ENCODE measurements at places on chromosomes 2 and 18. TPM values are rescaled to one million over a fixed set of nuclear protein-coding genes. Genes with fewer than 3 reads are reported as not detected.

Gene SPDYA
- 2.8 TPM for polyA plus RNA-seq

Gene REG1B
- polyA plus RNA-seq: not detected

Gene TRIM43
- not detected for polyA plus RNA-seq

Gene KIDINS220
- polyA plus RNA-seq: 113 TPM

Gene MAP2
- polyA plus RNA-seq: 11.3 TPM

Gene AMER3
- polyA plus RNA-seq: 0.13 TPM

Gene BMP10
- polyA plus RNA-seq: not detected

Gene ZNF519
- 14.2 TPM for polyA plus RNA-seq

Gene ACVR1C
- polyA plus RNA-seq: 0.58 TPM

Gene AQP12B
- polyA plus RNA-seq: not detected

Gene PJVK
- 9.7 TPM for polyA plus RNA-seq

Gene ASIC4
- polyA plus RNA-seq: 0.26 TPM

DNA sequence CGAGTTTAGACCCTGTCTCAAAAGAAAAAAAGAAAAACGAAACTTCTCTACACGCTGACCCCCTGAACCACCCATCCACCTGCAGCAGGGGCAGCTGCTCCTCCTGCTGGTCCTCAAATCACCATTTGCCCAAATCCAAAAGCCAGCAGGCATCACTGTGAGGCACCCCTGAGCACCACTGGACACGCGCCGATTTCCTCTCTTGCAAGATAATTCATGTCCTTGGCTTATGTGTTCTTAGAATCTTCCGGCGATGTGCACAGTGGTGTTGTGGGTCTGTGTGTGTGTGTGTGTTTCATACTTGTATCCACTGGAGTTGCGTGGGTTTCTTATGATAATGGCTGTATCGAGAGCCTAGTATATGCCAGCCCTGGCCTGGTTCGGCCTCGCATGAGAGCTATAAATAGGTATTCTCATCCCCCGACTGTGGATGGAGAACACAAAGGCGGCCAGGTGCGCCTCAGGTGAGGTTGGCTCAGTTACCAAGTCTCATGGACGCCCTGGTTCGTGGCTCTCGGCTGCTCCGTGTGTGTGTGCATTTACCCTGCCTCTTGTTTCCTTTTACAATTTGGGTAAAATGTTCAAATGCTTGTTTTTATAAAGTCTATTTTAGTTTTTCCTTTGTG is 235.5 kb downstream of the HDAC4 start:
- DNase-seq: peak; percentile 19

GRCh38 chr2:29130295-29130694 is 15.1 kb downstream of the CLIP4 start:
- DNase-seq: no peak

DNA sequence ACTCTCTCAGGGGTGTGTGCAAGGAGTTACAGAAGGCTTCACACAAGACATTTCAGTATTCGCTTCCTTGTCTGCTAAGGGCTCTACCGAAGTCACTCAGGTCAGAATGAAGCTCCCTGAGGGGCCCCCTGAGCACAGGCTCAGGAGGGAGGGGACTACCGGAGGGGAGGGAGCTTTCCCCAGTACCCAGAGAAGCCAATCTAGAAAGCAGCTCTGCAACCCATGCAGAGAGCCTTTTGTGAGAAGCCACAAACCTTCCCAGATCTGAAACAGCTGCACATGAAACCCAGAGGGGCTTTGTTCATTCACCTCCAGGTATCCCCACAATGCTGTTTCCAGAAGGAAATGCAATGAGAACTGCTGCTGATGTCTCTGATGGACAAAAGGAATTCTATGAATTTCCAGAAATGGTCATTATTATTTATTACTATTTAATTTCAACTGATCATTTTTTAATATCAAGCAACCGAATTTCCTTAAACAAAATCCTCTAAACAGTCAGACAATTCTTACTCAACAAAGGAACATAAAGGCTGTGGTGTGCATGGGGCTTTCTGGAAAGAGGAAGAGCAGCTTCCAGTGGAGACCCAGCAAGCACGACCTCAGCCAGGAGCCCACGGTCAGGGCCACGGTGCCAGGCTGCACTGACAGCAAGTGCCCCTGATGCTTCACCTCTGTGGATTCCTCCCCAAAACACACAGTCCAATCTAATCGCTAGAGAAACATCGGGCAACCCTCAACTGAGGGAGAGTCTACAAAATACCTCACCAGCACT is 42.0 kb downstream of the NDUFA10 start:
- no peak for DNase-seq

DNA sequence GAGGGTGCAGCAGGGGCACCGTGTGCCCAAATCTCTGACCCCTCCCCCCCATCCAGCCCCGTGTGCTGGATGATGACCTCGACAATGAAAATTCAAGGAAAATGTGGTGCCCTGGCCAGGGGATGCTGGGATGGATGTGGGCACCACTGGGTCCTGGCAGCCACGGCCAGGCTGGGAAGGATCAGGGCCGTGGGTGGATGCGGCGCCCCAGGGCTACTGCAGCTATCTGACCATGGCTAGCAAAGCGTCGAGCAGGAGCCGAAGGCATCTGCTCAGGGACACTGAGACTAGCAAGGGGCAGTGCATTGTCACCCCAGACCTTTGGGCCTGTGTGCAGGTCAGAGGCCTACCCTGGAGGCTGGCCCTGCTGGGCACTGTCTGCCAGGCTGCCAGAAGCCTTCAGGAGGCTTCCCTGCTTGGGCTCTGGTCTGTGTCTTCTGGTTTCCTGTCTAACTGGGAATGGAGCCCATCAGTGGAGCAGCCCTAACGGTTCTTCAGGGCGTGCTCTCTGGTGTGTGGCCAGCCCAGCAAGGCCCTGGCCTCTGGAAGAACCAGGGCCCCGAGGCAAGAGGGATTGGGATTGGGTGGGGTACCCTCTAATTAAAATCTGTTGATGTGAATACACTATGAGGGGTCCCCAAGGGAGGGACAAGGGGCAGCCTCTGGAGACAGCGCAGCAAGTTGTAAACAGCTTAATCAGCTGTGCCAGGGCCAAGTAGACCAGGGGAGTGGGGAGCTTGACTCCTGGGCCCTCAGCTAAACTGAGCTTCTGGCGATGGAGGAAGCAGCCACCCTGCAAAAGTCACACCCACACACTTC is 98.0 kb downstream of the STPG4 start:
- peak; percentile 80 for DNase-seq

DNA sequence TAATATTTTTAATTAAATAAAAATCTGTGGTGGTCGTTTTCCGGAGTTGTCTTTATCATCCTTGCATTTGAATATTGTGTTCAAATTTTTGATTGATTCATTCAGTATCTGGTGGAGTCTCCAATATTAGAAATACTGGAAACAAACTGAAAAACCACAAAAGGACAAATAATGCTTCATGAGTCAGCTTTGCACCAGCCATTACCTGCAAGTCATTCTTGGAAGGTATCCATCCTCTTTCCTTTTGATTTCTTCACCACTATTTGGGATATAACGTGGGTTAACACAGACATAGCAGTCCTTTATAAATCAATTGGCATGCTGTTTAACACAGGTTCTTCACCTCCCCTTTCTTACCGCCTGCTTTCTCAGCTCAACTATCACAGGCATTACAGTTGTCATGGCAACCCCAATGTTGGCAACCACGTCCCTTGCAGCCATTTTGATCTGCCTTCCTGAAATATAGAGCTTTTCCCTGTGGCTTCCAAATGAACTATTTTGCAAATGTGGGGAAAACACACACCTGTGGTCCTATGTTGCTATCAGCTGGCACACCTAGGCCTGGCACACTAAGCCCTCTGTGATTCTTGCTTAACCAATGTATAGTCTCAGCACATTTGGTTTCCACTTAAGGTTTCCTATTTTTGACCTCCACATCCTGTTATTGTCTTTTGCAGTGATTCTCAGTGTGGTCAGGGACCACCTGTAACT is 6.5 kb downstream of the CTLA4 start:
- DNase-seq: no peak

DNA sequence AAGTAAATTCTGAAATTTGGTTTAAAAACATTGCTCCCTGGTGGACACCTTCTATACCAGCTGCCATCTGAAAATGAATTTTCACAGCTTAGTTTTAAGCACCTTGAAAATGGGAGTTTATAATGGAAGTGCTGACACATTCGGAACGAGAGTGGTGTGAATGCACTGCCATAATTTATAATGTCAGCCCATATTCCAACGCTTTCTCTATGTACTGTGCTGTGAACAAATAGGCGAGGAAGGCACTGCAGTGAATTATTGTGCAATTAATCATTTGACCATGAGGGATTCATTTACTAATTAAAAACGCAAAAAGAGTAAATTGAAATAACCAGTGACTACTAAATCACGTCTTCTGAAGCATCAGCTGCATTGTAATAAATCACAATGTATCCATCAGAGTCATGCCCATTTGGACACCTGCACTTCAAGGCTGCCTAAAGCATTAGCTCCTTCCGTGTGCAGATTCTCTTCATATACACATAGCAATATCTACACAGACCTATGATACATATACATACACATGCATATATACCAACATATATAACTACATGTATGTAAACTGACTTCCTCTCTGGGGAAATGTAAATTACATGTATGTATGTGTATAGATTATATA is 699.8 kb downstream of the GALR1 start:
- DNase-seq: no peak

DNA sequence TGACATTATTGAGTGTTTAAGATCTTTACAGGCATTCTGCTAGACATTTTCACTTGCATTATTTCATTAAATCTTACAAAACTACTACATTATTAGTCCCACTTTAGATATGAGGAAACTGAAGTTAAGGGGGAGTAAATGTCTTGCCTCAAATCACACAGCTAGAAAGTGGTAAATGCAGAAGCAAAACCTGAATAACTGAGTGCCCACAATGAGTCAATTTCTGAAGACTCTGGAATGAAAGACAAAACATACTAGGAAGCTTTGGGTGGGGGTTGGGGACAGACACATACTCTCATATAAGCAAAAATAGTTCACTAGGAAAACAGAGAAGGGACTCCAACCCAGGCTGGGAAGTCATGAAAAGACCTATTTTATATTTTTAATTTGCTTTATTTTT is 214.4 kb upstream of the LRATD1 start:
- peak; percentile 12 for DNase-seq

GRCh38 chr2:112047537-112048235 is 7.4 kb upstream of the TMEM87B start:
- no peak for DNase-seq

DNA sequence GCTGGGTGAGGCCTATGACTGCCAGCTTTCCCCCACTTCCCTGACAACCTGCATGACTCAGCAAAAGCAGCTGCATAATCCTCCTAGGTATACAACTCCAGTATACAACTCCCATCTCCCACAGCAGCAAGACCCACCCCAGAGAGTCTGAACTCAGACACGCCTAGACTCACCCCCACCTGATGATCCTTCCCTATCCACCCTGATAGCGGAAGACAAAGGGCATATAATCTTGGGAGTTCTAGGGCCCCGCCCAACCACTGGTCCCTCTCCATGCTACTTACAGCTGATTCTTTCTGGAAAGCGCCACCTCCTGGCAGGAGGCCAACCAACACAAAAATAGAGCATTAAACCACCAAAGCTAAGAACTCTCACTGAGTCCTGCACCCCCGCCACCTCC is 296.5 kb downstream of the DCC start:
- DNase-seq: no peak

DNA sequence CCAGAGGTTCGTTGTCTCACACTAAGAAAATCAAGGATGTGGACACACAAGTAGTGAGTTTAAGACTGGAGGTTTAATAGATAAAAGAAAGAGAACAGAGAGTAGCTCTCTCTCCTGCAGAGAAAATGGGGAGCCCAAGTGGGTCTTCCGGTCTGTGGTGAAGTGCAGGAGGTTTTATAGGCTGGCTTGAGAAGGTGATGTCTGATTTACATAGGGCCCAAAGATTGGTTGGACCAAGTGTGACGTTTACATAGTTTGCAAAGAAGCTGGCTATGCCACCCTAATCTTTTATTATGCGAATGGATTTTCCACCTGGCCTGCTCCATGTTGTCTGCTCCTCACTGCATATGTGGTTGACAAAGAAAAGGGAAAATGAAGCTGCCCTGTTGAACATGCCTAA is 430.4 kb upstream of the TRIB2 start:
- no peak for DNase-seq

DNA sequence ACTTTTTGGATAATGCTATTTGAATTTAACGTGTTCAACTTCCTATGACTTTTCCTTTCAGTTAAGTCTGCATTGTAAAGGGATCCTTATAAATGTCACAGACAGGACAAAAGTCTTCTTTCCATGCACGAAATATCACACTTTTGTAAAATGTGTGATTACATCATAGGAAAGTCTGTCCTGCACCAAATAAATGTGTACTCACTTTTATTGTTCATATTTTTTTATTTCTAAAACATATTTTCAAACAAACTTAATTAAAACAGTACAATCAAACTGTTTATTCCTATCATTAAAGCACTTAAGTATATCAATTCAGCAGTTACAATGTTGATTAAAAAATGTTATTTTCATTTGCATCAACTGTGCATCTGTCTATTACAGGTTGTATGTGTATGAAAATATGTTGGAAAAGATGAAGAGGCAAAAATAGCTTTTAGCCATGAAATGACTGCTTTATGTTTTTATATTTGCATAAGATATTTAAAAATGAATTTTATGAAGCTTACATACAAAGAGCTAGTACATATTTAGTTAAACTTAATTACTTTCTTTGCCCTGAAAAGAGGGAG is 105.6 kb downstream of the CSRNP3 start:
- no peak for DNase-seq

GRCh38 chr18:25327584-25327983 is 24.4 kb downstream of the ZNF521 start:
- DNase-seq: no peak

DNA sequence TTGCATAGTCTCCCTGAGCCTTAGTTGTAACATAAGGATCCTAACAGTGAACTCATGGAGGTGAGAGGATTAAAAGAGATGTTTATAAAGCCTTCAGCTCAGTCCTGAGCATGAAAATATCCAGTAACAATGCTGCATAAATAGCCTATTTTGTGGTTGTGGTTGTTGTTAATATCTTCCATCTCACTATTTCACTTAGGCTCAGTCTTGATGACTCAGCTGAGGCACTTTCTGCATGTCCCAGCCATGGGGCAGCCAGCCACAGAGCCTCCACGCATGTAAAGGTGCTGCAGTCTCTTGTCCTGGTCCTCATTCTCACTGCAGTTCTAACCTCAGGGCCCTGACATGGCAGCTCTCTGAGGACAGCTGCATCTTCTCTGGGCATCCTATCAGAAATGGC is 218.8 kb upstream of the PKDCC start:
- DNase-seq: no peak

GRCh38 chr2:27798948-27799645 is 27.6 kb downstream of the MRPL33 start:
- peak; percentile 73 for DNase-seq

GRCh38 chr18:1846640-1847039 is 724.7 kb downstream of the METTL4 start:
- no peak for DNase-seq

GRCh38 chr18:28606686-28607085 is 429.8 kb upstream of the CDH2 start:
- no peak for DNase-seq
